ENCODE measurements at places on chromosomes 2 and 18.

- DNase-seq: no peak
These were observed 309.5 kb upstream of the HS6ST1 start for GRCh38 chr2:128628206-128628605.

- DNase-seq: no peak
These were observed 123.2 kb downstream of the SMAD7 start for GRCh38 chr18:48827291-48828193.

GRCh38 chr18:23126376-23127056, 8.8 kb upstream of the CABLES1 start:
- no peak for DNase-seq

DNA sequence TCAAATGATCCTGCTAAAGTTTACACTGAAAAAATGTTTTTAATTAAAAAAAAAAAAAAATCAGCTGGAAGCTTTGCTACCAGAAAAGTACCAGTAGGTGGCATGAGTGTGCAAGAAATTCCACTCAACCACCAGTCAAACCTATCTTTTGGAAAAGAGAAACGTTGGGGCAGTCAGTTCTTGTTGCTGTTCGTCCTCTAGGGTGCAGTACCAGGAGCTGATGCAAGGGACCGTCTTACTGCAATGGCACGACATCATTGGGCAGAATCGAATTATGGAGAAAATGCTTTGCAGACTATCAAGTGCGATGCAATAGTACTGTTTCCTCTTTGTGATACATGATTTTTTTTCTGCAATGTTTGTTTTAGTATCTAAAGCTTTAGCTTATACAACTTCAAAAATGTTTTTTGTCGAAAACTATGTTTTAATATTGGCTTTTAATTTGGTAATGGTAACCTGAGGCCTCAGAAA, 18.3 kb downstream of the YPEL5 start:
- peak; percentile 73 for DNase-seq

- no peak for DNase-seq
These were observed 17.5 kb downstream of the GPR55 start for GRCh38 chr2:230907361-230908091.

GRCh38 chr2:241799522-241800197, 9.3 kb upstream of the NEU4 start:
- no peak for DNase-seq

- DNase-seq: no peak
These were observed 23.5 kb downstream of the GPD2 start for GRCh38 chr2:156459720-156460119.

DNA sequence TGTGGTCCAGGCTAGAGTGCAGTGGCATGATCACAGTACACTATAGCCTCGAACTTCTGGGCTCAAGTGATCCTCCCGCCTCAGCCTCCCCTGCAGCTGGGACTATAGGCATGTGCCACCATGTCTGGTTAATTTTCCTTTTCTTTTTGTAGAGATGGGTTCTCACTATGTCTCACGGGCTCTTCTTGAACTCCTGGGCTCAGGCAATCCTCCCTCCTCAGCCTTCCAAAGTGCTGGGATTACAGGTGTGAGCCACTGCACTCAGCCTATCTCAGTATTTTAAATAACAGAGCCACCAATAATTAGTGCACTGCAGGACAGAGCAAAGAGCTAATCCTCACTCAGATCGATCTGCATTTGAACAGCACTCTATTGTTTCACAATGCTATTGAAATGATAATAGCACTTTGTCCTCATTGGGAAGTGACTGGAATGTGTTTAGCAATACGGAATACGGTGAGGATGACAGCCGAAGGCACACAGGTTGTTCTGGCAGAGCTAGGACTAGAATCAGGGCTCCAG, 335.9 kb downstream of the DLGAP1 start:
- no peak for DNase-seq

DNA sequence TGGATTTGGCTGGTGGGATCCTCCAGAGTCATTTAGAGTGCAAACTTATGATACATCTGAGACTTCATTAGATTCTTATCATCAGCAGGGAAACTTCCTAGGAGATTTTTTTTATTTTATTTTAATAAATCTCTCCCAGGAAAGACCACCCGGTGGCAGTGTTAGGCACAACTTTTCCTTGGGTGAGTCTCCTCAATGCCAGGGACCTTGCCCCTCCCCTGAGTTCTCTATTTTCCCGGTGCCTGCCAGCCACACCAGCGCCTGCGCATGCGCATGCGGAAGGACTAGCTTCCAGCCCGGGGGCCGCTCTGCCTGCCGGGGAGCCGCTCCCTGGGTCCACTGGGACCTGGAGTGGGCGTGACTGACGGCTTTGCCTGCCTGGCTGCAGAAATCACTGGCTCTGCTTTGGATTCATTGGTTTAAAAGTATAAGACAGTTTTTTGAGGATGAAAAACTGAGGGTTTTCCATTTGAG, 86.6 kb downstream of the TMEM182 start:
- DNase-seq: peak; percentile 81

- no peak for DNase-seq
These were observed 94.4 kb downstream of the RAPH1 start for GRCh38 chr2:203440671-203441070.

- no peak for DNase-seq
These were observed 16.0 kb upstream of the RPL37A start for GRCh38 chr2:216482640-216483039.

DNA sequence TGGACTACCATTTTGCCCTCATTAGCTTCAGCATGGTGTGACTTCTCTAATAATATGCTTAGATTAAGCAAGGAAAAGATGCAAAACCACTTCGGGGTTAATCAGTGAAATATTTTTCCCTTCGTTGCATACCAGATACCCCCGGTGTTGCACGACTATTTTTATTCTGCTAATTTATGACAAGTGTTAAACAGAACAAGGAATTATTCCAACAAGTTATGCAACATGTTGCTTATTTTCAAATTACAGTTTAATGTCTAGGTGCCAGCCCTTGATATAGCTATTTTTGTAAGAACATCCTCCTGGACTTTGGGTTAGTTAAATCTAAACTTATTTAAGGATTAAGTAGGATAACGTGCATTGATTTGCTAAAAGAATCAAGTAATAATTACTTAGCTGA, 16.3 kb downstream of the TYMS start:
- no peak for DNase-seq

DNA sequence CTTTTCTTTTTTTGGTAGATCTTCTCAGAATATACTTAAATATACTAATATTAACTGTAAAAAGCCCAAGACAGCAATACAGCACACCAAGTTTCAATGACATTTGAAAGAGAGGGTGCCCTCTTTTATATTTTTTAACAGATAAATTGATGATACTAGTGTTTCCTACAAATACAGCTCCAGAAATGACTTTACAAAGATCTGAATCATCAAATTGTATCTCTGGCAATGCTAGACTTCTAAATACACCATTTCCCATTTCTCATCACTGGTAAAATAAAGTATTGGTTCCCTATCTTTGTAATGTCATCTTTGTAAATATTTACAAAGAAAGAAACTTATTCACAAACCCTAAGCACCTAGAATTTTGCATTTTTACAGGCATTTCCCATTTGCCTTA, 281.3 kb downstream of the EXOC6B start:
- no peak for DNase-seq

GRCh38 chr2:236940916-236941520, 144.7 kb upstream of the COPS8 start:
- no peak for DNase-seq

GRCh38 chr2:203360833-203361430, 32.7 kb downstream of the ABI2 start:
- no peak for DNase-seq
